Activated CD8-positive, alpha-beta T cell treated with anti-CD3 and anti-CD28 coated beads, Interleukin-2, amount 10 ng/mL, durations not matched to agents 7 days and 5 days (primary cell): ENCODE measurements at places on chromosomes 4 and X.

GRCh38 chr4:76429636-76430035 is 5.4 kb upstream of the SHROOM3 start:
- DNase-seq, result no peak
- no peak overlapping the region for H3K4me3 ChIP-seq
- no peak overlapping the region for H3K27ac ChIP-seq
- H3K27me3 ChIP-seq, result peaks cover 21% of the 10 kb centered on the region
- no peaks in the 10 kb centered on the region for H3K4me1 ChIP-seq

- no peaks in the 10 kb centered on the region for H3K4me1 ChIP-seq
- no peak overlapping the region for H3K27ac ChIP-seq
- no peak overlapping the region for H3K4me3 ChIP-seq
These were observed 34.7 kb downstream of the ZFYVE28 start for GRCh38 chr4:2383760-2384159.

DNA sequence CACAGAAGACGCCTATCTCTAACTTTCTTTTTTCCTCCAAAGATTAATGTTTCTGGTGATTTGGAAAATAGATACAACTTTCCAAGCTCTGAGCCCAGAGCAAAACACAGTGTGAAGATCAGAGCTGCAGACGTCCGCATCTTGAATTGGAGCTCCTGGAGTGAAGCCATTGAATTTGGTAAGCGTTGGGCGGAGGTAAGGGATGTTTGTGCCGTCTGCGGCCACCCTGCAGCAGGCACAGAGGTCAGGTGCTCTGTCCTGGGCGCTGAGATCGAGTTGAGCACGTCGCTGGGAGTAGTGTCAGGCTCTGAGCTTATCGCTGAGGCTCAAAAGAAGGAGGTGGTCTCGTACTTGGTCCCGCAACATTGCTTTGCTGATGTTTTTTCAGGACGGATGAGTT is 31.8 kb downstream of the CSF2RA start:
- H3K4me3 ChIP-seq, result no peak overlapping the region
- DNase-seq, result no peak
- H3K4me1 ChIP-seq, result no peaks in the 10 kb centered on the region

GRCh38 chr4:184447664-184448063 is 26.7 kb downstream of the IRF2 start:
- no peak for DNase-seq
- no peak overlapping the region for H3K4me3 ChIP-seq
- peaks cover 70% of the 10 kb centered on the region for H3K4me1 ChIP-seq

DNA sequence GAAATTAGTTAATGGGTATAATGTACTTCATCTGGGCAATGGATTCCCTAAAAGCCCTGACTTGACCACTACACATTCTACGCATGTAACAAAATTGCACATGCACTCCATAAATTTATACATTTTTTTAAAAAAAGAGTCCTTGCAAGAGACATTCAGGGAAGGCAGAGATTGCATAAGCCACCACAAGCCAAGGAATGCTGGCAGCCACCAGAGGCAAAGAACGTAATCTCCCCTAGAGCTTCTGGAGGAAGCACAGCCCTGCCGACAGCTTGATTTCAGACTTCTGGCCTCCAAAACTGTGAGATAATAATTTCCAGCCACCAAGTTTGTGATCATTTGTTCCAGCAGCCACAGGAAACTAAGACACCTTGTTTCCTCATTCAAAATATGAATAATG is 185.6 kb upstream of the GALNT7 start:
- H3K27ac ChIP-seq, result no peak overlapping the region
- H3K4me3 ChIP-seq, result no peak overlapping the region
- H3K4me1 ChIP-seq, result no peaks in the 10 kb centered on the region
- no peak for DNase-seq

- no peaks in the 10 kb centered on the region for H3K4me1 ChIP-seq
- H3K27ac ChIP-seq, result no peak overlapping the region
- no peak for DNase-seq
- no peaks in the 10 kb centered on the region for H3K27me3 ChIP-seq
- H3K36me3 ChIP-seq, result no peaks in the 10 kb centered on the region
These were observed 586.5 kb upstream of the FTHL17 start for GRCh38 chrX:31658360-31658759.

GRCh38 chr4:40887764-40888131 is 138.0 kb downstream of the NSUN7 start:
- peaks cover 14% of the 10 kb centered on the region for H3K27me3 ChIP-seq
- H3K36me3 ChIP-seq, result no peaks in the 10 kb centered on the region
- no peak for DNase-seq

DNA sequence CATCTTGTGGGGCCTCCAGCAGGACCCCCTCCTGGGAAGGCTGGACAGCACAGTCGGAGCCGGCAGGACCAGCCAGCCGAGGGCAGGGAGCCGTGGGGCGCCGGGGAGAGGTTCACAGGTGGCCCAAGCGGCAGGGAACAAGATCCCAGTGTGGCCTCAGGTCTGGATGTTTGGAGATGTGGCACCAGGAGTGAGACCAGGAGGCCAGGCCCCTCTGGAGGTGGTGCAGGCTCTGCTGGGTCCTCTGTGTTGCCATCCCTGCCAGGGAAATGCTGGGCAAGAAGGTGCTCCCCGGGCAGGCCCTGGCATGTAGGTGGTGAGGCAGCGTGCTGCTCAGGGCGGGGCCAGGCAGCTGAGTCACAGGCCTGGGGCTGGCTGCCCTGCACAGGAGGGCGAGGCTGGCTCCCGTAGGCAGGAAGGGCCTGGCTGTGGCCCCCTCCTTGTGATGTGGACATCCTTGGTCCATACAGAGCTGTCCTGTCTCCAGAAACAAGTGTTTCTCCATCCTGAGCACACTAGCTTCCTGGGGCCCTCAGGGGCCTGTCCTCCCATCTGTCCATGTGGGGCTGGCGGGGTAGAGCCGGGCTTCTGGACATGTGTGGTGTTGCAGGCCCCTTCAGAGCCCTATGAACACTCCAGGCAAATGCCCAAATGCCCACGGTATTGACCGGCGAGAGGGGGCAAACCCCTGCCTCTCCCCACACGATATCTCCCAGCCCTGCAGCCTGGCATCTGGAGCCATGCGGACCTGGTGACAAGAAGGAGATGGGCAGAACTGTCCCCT is 4.8 kb upstream of the HGFAC start:
- no peaks in the 10 kb centered on the region for H3K36me3 ChIP-seq
- no peaks in the 10 kb centered on the region for H3K4me1 ChIP-seq
- H3K4me3 ChIP-seq, result no peak overlapping the region
- no peak overlapping the region for H3K27ac ChIP-seq
